ENCODE measurements at places on chromosomes 11 and 22.

- DNase-seq: no peak
Measured at GRCh38 chr22:27629908-27630673, 171.5 kb downstream of the MN1 start.

- no peak for DNase-seq
Measured at GRCh38 chr11:2818503-2818902, 67.1 kb downstream of the CDKN1C start.

DNA sequence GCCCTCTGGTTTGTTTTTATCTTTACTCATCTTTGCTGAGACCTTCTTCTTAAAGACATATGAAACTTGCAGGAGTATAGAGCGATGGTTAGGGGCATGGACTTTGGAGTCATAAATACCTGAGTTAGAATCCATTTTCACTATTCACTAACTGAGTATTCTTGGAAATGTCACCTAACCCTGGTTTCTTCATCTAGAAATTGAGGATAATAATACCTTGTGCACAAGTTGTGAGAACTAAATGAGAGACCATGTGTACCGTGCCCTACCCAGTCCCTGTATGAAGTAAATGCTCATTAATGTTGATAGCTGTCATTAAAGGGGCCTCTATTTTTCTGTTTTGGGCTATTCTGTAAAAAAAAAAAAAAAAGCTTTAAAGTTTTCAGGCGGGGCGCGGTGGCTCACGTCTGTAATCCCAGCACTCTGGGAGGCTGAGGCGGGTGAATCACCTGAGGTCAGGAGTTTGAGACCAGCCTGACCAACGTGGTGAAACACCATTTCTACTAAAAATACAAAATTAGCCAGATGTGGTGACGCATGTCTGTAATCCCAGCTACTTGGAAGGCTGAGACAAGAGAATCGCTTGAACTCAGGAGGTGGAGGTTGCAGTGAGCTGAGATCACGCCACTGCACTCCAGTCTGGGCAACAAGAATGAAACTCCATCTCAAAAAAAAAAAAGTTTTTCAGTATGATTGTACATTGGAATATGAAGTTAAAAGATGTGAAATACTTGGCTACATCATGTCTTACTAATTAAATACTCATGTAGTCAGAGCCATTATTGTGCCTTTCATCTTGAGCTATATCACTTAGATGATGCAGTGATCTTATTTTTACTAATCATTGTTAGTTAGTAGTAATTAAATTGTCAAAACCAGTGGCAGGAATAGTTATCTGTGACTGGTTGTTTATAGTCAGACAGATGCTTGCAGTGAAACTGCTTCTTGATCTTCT lies 95.0 kb downstream of the AMOTL1 start:
- no peak for DNase-seq

DNA sequence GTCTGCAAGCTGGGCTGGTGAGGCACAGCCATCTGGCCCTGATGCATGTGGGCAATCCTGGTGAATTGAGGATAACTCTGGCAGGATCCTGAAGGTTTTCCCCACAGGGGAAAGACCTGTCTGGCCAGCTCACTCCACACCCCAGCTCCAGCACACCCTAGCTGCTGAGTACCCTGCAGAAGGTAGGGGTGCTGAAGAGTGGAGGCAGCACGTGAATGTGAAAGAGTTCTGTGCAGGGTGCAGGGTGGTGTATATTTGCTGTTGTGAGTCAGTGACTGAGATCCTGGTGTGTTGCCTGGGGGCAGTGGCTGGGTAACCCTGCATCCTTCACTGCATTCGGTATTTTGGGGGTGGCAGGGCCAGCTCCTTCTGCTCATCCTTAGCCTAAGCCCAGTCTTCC lies 22.4 kb downstream of the DGAT2 start:
- no peak for DNase-seq

DNA sequence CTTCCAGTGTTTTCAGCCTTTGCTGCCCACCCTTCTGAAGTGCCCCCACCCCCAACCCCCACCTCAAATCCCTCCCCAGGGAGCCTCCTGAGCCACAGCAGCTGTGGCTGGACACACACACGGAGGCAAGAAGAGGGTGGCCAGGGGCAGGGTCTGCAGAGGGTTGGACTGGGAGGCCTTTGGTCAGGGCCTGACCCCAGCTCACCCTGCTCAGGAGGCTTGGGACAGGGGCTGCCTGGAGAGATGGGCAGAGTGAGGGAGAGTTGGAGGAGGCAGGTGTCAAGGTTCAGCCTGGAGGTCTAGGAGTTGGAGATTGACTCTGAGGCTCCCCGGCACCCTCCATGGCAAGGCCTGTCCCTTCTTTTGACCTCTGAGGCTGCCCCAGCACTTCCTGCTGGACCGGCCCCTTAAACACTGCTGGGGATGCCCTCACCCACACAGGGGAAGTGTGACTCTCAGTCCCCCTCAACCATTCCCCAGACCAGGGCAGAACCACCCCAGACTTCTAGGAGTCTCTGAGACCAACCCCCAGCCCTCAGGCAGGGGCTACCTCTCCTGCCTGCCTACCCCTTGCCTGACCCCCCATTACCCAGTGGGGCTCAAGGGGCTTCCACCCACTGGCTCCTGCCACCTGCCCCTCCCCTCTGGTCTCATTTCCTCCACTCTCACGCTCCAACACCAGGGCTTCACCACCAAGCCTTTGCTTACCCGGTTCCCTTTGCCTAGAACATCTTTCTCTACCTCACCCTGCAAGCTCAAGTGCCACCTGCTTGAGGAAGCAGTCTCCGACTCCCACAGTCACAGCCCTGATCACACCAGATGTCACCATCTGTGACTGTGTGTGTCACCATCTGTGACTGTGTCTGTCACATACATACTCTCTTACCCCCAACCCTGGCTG lies 8.6 kb downstream of the ARAP1 start:
- DNase-seq: no peak

DNA sequence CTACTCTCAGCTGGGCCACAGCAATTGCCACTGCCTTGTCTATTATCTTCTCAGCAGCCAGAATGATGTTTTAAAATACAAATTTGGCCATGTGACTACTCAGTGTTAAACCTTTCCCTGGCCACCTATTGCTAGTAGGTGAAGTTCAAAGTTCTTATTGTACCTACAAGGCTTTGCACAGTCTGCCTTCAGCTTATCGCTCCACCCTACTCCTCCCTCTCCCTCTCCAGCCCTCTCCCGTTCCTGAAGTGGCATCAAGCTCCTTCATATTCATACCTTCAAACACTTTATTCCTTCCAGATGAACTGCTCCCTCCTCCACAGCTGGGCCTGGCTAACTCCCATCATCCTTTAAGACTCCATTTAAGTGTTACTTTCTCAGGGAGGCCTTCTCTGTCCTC lies 37.3 kb downstream of the OR10A6 start:
- DNase-seq: no peak

DNA sequence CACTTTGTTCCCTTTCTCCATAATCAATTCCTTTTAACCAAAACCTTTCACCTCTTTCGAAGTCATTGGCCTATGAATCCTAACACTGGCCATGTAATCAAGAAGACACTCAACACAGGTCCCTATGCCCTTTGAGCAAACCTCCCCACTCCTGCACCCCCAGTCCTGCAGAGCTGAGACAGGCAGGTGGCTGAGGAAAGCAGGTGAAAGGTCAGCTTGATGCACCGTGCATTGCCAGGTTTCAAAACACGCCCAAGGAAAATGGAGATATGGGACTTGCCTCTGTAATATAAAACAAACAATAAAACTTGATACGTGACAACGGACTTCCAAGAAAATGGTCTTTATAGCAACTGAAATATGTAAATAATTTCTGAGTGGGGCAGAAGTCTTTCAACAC lies 10.6 kb downstream of the CPT1A start:
- no peak for DNase-seq

- no peak for DNase-seq
Measured at GRCh38 chr11:94731880-94732601, 36.1 kb upstream of the AMOTL1 start.

DNA sequence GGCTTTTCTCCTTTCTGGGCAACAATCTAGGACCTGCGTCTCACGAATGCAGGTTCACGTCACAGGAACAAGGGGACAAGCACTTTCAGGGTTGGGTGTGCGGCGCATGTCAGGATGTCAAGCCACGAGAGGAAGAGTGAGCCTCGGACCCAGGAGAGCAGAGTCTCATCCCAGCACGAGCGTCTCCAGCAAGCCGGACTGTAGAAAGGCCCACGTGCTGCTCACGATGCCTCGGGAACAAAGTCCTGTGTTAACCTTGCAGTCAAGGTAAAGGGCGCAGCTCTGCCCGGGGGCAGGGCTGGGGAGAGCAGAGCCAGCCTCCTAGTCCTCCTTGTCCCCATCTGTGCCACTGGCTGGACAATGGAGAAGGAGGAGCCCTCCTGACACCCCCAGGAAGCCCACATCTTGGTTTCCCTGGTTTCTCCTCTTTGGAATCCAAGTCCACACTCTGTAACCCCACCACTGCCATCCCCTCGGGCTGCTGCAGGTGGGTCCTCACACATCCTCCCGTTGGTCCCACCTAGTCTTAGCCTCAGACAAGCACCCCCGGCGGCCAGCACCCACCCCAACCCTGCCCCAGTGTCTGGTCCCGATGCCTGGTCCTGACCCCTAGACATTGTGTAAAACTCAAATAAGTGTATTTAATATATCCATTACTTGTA lies 63.4 kb downstream of the CELSR1 start:
- no peak for DNase-seq

- no peak for DNase-seq
Measured at GRCh38 chr11:123856444-123856843, 29.0 kb downstream of the TMEM225 start.

DNA sequence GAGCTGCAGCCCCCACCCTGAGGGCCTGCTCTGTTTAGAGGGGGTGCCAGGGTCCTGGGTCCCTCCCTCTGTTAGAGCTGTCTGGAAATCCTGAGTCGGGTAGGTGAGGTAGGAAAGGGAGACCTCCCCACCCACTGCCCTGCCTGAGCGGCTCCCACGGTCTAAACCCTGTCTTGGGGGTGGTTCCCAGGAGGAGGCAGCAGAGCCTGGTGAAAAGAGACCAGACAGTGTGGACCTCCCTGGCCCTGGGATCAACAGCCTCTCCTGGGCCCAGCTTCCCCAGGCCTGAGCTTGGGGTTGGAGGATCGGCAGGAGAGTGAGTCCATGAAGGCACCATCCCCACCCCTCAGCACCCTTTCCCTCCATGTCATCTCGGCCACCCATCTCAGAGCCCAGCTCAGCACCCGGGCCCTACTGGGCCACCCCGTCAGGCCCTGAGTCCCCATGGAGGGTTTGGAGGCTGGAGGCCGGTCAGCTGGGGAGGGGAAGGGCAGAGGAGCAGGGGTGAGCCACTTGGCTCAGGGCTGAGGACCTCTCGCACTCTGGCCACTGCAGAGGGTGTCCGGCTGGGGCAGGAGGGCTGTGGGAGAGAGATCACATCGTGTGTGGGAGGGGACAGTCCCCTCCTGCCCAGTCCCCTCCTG lies 37.2 kb downstream of the RTN4R start:
- no peak for DNase-seq

DNA sequence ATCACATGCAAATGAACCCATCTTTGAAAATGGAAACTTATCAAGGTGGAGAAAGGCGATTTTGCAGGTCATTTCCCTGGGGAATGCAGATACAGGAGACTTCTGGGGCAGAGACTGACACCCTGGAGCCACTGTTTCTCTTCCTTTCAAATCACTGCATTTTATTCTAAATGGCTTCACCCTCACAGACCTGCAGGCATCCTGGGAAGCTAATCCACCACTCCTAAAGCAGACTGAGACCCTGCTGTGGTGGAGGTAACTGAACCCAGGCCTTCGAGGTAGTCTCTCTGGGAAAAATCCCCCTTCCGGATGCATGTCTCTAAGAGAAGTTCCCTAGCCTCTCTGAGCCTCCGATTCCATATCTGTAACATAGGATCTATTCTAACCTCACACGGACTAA lies 20.9 kb upstream of the CSNK2A3 start:
- DNase-seq: no peak

DNA sequence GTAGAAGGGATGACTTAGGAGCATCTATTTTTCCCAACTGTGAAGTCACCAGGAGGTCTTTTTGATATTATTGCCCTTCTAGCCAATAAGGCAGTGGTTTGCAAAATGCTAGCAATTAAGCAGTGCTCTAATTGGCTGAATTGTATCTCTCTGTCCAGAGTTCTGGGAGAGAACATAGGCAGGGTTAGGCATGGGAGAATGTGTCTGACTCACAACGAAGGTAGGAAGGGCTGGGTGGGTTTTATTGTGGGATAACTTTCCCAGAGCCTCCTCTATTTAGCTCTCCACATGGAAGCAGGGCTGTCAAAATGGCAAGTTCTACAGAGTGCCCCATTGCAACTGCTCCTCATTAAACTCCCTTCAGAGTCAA lies 415.9 kb upstream of the CADM1 start:
- no peak for DNase-seq

DNA sequence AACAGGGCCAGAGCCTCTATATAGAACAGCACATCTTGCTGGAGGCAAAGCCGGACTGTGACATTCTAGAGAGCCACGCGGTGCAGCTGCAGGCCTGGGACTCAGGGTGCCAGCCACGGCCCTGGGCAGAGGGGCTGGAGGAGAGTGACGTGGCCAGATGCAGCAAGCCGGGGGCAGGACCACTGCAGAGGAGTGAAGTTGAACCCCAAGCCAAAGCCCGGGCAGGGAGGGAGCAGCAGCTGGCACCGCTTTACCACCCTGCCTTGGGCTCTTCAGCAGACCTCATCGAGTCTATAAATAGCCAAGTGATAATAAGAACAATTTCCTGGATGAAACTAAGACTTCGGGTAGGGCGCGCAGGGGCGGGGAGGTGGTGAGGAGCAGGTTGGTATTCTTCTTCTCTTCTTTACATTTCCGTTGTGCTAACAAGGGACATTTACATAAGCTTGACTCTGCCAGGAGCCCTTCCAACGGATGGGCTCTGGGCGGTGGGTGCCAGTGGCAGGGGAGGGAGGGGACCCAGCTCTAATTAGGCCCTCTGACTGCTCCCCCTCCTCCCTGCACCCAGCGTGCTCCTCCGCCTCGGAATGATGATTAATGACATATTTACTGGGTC lies 110.2 kb downstream of the ST3GAL4 start:
- DNase-seq: no peak

- no peak for DNase-seq
Measured at GRCh38 chr22:48495751-48496080, 1332.0 kb downstream of the BRD1 start.

DNA sequence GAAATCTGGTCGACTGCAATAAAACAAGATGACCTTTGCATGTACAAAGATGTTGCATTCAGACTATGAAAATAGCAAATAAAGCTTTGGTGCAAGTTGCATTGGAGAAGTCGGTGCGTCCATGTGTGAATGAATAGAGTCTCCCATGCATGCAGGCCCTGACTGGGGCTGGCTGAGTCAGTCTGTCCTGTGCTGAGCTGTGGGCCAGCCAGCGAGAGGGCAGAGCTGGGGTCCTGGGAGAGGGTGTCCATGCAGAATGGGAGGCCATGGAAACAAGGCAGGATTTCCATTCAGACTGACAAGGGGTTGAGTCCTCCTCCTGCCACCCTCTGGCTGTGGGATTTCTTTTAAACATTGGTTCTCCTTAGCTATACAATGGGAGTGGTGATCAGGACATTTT lies 2.3 kb upstream of the CRYBB3 start:
- no peak for DNase-seq

GRCh38 chr22:40541300-40541699 lies 95.2 kb downstream of the MRTFA start:
- DNase-seq: no peak

Measured in HS-27A (cell line).